ENCODE measurements at places on chromosomes 16 and 17.

- no peak for DNase-seq
Measured at GRCh38 chr17:57499648-57500049, 243.3 kb downstream of the MSI2 start.

GRCh38 chr17:31696184-31696602 lies 162.9 kb downstream of the COPRS start:
- DNase-seq = no peak

DNA sequence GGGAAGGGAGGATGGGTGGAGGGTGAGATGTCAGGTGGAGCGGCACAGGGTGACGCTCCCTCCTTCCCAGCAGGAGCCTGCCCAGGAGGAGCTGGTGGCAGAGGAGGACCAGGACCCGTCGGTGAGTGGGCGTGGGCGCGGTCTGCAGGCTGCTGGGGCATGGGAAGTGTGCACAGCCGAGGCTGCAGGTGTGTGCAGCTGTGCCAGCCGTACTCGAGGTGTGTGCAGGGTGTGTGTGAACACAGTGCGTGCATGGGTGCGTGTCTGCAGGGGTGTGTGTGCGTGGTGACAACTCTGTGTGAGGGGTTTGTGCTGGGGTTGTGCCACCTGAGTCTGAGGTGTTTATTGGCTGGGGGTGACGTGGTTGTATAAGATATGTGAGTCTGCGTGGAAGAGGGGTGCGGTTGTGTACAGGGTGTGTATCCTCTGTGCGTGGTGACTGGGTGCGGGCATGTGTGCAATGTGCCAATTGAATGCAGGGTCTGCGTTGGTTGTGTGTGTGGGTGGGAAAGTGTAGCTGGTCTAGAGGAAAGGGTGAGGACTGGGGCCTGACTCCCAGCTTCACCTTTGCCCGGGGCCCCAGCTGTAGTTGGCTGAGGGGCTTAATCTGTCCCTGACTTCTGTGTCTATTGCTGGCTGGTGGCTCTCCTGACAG lies 670 bp downstream of the TNFSF12 start:
- no peak for DNase-seq

- DNase-seq = no peak
Measured at GRCh38 chr16:35182043-35182677, 1722.7 kb downstream of the TP53TG3F start.

- no peak for DNase-seq
Measured at GRCh38 chr16:75306099-75306762, 54.8 kb upstream of the BCAR1 start.

GRCh38 chr17:68297195-68297594 lies 5.9 kb downstream of the ARSG start:
- no peak for DNase-seq

GRCh38 chr17:51373489-51374152 lies 113.3 kb downstream of the UTP18 start:
- no peak for DNase-seq

DNA sequence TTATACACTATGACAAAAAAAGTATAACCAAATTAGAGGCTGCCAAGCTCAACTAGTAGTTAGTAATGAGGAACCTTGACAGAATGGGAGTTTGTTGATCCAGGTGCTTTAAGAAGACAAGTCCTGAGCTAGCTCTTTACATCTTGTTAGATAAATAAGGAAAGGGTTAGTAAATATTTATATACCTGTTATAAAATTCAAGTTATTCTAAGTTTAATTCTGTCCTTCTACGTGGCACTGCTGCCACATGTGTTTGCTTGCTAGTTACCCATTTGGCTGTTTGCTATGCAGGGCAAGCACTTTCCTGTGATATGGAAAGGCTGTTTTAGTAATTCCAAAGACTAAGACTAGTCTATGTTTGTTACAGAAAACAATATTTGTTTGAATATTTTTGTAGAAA lies 180.5 kb downstream of the MYO1D start:
- DNase-seq = no peak

- DNase-seq = no peak
Measured at GRCh38 chr17:57240648-57241047, 15.7 kb upstream of the MSI2 start.

- DNase-seq = no peak
Measured at GRCh38 chr16:88769617-88770460, 15.2 kb downstream of the PIEZO1 start.

GRCh38 chr17:1002771-1003555 lies 6.0 kb downstream of the TIMM22 start:
- DNase-seq = no peak

DNA sequence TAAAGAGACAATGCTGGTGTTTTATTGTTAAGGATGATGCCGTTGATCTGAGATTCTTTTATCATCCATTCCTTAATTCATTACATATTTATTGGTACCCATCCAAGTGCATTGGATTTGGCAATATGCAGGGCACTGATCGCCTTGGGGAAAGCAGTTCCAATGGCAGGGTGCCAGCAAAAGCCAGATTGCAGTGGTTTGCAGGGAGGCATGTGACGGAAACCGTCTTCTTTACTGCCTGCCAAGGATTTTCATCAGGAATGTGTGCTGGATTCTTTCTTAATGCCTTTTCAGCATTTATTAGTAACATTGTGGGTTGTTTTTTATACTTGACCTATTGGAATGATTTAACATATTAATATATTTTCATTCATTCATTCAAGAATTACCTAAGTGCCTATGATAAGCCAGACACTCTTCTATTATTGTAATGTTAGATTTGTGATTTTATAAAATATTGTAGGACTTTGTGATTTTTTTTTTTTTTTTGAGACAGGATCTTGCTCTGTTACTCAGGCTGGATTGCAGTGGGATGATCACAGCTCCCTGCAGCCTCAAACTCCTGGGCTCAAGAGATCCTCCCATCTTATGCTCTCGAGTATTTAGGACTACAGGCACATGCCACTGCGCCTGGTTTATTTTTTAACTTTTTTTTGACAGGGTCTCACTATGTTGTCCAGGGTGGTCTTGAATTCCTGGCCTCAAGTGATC lies 93.4 kb upstream of the TNRC6A start:
- peak; percentile 17 for DNase-seq

- DNase-seq = no peak
Measured at GRCh38 chr16:55379876-55380390, 55.9 kb downstream of the IRX6 start.

GRCh38 chr17:57538736-57539456 lies 206.2 kb downstream of the CCDC182 start:
- no peak for DNase-seq

DNA sequence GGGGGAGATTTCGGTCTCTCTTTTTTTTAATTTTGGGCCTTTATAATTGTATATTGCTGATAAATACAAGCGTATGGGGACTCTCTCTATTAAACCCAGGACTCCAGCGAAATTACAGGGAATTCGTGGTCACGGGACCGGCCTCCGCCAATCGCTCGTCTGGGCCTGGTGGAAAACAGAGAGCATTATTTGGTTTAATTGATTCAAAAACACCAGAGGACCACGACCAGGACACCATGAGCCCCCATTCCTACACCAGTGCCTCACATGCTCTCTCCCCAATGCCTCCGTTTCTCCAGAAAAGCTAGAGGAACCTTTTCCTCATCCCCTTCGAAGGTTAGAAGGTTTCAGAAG lies at the start of gene HOXB2:
TSS of gene HOXB2 (minus strand) at position 88 of the 354 bp plus-strand sequence. CDS start 198 bp downstream, outside the sequence.
- DNase-seq = no peak

- DNase-seq = no peak
Measured at GRCh38 chr17:62388856-62389255, 8.5 kb downstream of the EFCAB3 start.

GRCh38 chr16:89316701-89317100 lies 99.2 kb downstream of the ZNF778 start:
- no peak for DNase-seq

GRCh38 chr17:71725811-71726210 lies 395.0 kb upstream of the SOX9 start:
- DNase-seq = no peak

GRCh38 chr17:42058063-42058462 lies 7.7 kb upstream of the C17orf113 start:
- DNase-seq = no peak

DNA sequence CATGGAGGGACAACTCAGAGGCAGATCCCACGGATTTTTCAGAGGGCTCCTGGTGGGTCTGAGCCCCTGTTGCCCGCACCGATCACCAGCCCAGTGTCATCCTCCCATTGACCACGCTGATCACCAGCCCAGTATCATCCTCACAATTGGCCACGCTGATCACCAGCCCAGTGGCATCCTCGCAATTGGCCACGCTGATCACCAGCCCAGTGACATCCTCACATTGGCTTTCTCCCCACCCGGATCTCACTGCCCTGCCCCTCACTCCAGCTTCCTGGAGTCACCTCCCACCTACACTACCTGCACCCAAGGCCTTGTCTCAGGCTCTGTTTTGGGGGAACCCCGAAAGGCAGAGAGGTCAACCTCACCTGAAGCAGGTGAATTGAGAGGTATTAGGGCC lies 358.2 kb upstream of the TNRC6C start:
- no peak for DNase-seq

GRCh38 chr16:75252049-75252864 lies 833 bp upstream of the BCAR1 start:
- no peak for DNase-seq

DNA sequence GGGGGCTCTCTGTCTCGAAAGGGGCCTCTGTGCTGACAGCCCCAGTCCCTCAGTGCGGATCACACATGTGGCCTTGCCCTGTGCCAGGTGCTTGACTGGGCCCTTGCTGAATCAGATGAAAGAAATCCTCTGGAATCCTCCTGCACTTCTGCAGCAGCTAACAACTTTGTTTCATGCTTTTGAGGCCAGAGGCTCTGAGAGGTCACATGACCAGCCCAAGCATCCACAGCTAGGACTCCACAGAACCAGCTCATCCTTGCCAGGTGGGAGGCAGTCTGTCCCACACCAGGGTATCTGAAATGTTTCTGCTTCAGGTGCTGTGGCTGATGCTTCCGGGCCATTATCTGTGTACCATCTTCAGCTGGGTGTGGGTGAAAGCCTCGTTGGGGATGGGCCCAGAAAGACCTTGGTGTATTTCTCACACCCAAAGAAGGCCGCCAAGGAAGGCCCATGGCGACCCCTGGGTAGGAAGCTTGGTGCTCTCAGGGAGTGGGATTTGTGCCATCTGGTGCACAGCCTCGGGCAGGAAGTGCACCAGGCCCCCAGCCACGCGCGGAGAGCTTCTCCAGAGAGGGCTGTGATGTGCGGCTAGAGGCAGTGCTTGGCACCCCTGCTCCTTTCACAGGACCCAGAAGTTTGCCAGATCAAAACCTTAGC lies 143.8 kb downstream of the CLEC16A start:
- no peak for DNase-seq

GRCh38 chr17:2304931-2305330 lies 1.2 kb downstream of the SRR start:
- no peak for DNase-seq

DNA sequence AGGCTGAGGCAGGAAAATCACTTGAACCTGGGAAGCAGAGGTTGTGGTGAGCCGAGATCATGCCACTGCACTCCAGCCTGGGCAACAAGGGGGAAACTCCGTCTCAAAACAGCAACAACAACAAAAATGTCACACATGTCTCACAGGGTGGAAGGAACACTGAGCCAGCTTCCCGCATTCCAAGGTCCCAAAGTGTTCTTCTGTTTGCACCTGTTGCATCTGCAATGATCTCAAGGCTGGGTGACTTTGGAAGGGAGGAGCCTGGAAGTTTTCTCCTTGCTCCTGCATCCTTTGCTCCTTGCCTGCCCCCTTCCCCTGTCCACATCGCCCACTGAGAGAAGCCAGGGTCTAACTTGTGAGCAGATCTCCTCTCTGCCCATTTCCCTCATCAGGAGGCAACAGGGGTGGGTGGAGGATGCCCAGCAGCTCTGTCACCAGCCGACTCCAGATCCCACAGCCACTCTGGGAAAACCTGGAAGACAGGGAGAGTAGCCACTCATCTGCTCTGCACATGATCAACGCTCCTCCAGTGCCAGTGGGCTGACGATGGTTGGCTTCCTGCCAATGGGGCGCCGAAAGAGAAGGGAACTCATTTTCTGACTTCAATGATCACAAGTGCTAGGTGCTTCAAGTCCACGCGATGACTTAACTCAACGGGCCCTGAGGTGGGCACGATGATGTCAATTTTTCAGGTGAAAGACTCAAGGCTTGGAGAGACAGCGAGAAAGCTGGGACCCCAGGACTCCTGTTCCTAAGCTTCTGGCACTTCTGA lies 12.6 kb downstream of the CHST6 start:
- no peak for DNase-seq

DNA sequence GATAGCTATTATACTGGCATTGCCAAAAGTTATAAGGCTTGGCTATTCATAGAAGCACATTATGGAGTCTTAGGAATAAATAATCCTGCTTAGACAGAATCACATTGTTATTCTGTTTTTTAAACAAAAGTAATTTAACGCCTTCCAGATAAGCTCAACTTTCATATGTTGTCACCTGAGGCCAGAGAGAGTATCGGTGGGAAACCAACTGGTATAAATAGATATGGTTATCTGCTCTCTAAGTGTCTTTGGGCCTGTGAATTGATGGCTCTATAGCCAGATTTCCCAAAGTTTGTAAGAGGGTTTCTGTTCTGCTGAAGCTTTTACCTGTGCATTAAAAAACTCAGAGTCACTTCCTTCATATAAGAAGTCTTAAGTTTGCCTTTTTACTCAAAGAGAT lies 1449.4 kb downstream of the CDH11 start:
- no peak for DNase-seq

DNA sequence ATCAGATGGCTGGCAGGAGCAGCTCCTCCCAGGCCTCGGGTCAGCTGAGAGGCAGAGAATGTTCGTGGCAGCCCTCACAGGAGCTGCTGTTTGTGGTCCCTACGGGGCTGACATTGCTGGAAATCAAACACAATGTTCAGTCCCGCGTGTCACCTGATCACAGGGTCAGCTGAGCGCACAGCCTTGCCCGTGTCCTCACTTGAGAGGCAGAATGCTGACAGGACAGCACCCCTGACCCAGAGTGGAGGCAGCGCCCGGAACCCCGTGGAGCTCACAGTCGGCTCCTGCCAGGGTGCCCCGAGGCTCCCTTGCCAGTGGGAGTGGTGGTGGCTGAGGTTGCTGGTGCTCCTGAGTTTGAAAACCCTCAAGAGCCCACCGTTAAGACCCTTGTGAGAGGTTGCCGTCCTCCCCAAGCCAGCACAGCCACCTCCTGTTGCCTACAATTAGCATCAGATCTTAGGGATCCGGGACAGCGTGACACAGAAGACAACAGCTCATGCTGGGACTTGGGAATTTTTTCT lies 3.6 kb upstream of the CHMP6 start:
- DNase-seq = no peak

DNA sequence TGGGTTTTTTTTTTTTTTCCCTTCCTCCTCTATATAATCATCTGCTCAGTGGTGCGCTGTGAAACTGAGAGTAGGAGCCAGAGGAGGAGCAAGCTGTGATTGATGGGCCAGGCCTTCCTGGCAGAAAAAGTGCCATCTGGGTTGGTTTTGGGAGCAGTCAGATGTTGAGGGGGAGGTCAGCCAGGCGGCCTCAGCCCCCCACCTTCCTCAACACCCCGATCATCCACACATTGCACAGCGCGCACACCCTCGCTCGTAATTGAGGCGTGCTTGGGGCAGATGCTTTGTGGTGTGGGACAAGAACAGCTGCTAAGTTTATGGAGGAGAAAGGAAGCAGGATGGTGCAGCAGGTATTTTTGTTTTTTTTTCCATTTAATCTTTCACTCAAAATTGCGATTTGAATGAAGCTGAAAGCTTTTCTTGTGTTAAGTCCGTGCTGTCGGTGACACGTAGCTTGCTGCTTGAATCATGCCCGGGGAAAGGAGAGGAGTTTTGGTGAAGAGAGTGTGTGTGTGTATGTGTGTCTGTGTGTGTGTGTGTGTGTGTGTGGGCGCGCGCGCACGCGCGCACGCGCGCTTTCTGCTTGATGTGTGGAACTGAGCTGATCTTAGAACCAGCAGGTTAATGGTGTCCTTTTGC lies 177.4 kb downstream of the RBFOX1 start:
- DNase-seq = no peak

GRCh38 chr17:81097943-81098308 lies 63.0 kb downstream of the BAIAP2 start:
- DNase-seq = no peak

- no peak for DNase-seq
Measured at GRCh38 chr17:72523491-72523890, 402.7 kb downstream of the SOX9 start.
